NCI-H187 treated with DMSO at 0.1 percent for 48 hours (cell line): ENCODE measurements at places on chromosomes 6 and 20.

DNA sequence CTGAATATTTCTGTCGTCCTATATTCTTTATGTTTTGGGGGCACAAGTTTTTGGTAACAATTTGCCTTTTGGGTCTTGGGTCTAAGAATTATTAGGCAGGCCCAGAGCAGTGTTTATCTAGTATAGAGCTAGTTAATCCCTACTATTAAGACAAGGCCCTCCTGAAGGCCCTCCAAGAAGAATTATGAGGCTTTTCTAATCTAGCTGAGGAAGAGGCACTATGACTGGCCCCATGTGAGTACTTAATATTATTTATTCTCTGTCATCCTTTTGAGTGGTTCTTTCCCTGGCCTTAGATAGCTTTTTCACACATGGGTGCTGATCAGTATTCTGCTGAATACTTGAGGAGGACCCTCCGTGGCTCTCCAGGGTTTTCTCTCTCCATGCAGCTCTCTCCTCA lies 25.1 kb downstream of the CHMP4B start:
- DNase-seq = no peak

DNA sequence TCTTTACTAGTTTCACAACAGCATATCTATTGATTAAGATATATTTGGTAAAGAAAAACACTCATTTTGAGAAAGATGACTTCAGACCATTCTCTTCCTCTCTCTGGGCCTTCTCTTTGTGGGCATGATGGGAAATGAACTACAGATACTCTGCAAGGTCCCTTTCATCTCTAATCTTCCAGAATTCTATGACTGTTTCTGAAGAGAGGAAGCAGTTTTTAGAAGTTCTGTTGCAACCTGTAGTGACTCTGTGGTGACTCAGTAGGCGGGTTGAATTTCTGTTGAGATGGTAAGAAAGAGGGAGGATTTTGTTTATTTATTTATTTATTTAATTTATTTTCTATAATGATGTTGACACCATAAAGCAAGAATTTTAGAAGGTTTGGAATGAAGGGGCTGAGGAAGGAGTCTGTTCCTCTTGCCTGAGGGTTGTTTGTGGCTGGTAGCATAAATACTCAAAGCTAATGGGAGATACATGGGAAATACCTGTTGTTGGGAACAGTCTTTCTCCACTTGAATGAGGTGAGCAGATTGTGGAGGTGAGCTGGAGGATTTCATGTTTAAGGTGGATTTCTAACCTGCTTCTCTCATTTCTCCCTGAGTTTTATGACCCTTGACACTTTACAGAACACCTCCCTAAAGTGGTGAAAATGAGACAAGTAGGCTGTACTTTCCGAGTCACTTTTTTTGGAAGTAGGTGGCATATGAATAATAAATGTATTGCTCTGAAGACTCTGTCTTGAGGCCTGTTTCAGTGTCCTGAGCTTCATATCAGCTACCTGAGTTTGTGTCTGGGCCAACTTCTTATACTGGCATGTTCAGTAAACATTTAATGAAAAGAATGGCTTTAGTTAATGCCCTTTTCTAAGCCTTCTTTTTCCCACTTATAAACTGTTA lies 15.0 kb downstream of the ACSS2 start:
- DNase-seq = no peak

DNA sequence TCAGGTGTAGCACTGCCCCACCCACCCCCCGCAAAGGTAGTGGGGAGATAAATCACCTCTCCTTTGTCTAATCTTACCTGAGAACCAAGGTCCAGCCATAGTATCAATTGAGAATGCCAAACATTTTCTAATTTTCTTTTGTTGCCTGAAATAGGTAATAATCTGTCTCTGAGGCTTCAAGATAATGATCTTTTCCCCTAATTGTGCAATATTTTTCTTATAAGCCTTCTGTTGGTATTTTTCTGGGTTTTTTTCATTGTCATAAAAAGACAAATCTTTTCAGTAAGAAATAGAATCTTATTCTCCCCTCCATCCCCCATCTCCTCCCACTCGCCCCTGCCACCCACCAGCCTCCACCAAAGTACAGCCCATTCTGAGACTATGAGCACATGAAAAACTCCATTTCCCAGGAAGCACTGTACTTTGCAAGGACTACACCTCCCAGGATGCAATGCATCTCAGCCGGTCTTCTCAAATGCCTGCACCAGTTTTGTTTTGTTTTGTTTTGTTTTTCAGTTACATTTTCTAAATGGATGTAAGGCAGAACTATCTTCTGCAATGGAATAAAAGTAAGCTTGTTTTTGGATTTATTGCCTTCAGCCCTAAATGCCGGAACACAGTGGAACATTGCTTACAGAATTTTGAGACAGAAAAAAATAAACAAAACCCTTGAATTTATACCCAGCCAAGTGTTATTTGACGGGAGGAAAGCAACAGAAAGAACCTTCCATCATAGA lies 268.0 kb downstream of the TFAP2A start:
- DNase-seq = no peak

DNA sequence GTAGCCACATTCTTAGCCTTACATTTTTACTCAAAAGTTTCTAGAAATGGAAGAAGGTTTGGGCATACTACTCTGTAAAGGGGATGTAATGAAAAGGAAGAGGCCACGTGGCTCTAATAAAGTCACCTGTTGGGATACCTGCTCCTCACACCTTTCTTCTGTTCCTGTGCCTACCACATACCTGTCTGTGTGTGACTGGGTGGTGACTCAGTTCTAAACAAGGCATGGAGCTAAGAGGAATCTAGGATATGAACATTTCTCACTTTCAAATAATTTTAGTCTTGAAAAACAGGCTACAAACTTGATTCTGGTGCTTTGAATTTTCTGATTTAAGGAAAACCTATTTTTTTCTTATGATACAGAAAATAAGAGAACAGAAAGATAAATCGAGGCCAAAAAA lies 363.6 kb downstream of the RFPL4B start:
- no peak for DNase-seq

GRCh38 chr6:110741517-110741916 lies 73.8 kb downstream of the CDK19 start:
- no peak for DNase-seq

DNA sequence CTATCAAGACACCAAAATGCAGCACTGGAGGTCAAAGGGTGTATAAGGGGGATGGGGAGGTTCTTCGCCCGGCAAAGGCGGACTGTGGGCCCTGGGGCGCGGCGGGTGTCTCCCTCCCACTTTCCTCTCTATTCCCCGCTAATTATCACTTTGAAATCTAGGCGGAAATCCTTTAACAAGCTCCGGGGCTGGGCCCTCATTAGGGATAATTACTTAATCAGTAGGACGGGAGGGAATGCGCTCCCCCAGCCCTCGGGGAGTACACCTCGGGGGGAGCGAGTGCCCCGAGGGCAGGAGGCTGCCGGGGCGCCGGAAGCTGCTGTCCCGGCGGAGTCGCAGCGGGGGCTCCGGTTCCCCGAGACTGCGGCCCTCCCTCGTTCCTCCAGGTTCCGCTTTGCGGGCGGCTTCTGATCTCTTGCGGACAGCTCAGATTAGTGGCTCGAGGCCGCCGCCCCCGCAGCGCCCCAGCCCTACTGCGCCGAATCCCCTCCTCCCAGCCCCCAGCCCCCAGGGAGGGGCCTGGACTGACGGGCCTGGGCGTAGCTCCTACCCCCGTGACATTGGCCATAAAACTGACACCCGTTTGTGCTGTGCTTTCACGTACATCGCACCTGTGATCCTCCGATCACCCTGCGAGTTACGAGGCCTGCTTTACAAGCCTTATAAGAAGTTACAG lies 14.7 kb downstream of the MUCL3 start:
- DNase-seq = no peak
